NCI-H2081 treated with DMSO at 0.1 percent for 48 hours (cell line): ENCODE measurements at places on chromosomes 11 and 22.

GRCh38 chr11:106398502-106399075, 321.1 kb downstream of the AASDHPPT start:
- DNase-seq, result no peak

- no peak for DNase-seq
Observed at GRCh38 chr11:8601376-8602133, 7.5 kb upstream of the STK33 start.

DNA sequence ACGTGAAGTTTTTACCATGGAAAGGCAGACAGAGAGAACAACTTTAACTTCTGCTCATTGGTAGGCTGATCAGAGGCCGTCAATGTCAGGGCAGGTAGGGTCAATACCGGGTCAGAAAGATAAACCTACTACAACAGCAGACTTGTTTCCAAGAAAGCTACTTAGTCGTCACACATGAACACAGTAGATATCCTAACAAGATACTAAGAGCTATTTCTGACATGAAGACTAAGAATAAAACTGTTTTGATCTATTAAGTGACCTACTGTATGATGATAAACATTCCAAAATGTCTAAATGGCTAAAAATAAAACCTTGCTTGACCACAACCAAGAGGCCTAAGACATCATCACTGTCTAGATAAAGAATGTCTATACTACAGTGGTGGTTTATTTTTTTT, 231.3 kb downstream of the CADM1 start:
- DNase-seq, result no peak

DNA sequence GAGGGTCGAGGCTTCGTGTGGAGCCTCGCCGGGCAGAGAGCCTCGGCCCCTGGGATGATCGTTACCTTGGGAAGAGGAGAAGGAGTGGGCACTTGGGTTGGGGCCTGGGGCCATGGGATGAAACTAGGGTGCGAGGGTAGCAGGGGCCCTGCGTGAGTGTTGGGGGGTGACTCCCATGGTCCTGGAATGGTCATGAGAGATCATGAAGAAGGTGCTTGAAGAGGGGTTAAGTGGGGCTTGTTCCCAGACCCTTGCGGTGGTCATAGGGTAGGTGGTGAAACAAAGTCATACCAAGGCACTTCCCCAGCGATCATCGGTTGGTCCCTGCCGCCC, 284 bp downstream of the CCS start:
- DNase-seq, result no peak

DNA sequence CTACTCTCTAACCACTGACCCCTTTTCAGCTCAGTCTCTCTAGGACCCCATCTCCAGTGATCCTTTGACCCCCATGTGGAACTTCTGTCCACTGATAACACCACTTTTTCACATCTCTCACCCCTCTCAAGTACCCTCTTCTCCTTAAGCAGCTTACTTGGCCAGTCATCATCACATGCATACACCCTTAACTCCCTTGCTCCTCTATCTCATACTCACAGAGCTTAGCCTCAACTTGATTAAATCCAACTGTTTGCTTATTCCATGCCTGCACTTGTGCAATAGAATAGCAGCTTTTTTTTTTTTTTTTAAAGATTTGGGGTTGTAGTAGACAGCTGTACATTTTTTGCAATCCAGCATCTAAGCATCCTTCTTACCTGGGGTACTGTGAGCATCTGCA, 22.2 kb downstream of the AQP11 start:
- no peak for DNase-seq

GRCh38 chr11:71153005-71153390, 99.4 kb downstream of the SHANK2 start:
- no peak for DNase-seq

DNA sequence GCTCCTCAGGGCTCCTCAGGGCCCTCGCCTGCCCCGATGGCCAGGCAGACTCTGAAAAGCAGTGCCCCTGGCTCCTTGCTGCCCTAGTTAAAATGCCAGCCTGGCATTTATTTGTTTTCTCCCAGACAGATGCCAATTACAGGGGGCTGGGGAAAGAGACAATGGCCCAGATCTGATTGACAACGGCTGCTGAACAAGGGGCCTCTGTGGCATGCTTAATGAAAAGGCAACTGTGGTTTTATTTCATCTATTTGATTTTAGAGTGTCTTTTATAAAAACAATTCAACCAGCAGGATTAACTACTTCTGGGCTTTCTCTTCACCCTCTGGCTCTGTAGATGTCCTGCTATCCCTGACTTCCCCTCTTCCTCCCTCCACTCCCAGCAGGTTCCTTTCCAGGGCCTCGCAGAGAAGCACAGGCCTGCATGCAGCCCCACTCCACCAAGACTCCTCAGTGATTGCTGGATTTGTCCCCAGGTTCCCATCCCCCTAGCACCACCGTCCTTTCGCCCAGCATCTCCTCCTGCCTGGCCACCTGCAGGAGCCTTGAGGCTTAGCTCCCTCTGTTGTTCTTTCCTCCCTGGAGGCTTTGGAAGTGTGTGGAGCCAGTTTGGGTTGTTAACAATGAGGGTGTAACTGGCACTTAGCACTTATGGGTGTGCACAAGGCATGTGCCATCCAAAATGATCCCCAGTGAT, 171.1 kb downstream of the TENM4 start:
- no peak for DNase-seq

GRCh38 chr11:45150943-45151342, 4.5 kb downstream of the PRDM11 start:
- no peak for DNase-seq

- no peak for DNase-seq
Observed at GRCh38 chr11:1351278-1351937, 38.3 kb upstream of the BRSK2 start.

GRCh38 chr11:71428861-71429435, 19.2 kb downstream of the DHCR7 start:
- no peak for DNase-seq

- no peak for DNase-seq
Observed at GRCh38 chr11:102293873-102294601, 23.2 kb upstream of the BIRC3 start.

DNA sequence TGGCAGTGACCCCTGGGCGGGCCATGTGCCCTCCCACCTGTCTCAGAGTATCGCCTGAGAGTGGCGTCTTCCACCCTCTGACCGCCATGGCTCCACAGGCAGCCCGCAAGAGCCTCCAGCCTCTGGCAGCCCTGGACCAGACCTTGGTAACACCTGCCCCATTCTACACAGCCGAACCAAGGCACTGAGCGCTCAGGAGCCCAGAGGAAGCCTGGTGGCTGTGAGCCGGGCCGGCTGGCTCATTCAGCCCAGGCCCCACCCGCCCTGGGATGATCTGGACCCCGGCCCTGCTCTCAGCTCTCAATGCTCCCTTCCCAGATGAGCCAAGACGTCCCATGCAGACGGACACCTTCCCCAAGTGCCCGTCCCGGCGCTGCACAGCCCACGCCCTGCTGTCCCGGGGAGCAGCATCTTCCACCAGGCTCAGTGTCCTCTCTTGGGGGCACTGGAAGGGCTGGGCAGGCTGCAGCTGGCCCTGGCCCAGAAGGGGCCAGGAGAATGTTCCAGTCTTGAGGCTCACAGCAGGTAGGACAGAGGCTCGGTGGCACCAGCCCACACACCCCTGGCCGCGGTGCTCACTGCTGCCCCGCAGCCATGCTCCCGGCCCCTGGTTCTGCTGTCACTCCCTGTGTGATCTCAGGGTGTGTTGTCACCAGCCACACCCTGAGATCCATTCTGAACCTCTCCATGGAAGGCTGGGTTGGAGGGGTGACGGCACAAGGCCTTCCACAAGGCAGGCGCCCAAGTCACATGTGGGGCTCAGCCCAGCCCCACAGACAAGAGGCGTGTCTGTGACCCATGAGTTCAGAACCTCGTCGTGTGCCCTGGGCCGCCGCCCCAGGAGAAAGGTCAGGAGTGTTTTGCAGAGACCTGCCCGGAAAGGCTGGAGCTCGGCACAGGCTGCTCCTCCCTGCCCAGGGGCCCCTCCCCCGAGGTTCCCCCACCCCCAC, 24.2 kb upstream of the PPARA start:
- DNase-seq, result no peak

GRCh38 chr11:129423426-129423825, 47.8 kb downstream of the BARX2 start:
- DNase-seq, result no peak

DNA sequence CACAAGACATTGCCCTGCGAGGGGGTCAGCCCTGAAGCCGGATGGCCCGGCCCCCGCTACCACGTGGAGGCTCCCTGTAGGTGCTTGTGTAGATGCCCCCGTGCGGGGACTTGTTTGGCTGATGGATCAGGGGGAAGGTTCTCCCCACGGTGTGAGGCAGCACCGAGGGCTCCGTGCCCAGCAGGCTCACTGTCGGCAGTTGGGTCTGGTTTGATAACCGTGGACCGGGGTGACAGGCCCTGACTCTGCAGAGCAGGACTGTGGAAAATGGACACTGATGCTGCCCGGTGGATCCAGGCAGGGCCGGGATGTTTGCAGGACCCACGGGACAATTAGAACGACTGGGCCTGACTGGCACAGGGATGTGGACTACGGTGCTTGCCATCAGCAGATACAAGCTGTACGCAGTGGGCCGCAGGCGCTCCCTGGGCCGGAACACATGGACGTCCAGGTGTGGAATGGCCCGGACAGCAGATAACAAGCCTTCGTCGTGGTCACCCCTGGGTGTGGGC, 19.0 kb downstream of the KCNQ1 start:
- DNase-seq, result no peak

DNA sequence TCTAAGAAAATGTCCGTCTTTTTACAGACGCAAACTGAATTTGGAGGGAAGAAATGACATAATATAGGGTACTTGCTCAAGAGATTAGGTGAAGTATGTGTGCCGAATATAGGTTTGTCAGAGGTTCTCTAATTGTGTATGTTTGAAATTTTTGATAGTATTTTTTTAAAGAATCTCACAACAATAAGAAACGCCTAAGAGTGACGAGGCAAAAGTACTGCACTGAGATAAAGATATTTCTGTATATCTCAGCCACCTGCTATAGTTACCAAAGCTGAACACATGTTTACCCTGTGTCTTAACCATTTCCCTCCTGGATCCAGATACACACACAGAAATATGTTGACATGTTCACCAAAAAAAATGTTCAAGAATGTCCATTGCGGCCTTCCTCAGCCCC, 92.0 kb downstream of the PRMT3 start:
- no peak for DNase-seq

DNA sequence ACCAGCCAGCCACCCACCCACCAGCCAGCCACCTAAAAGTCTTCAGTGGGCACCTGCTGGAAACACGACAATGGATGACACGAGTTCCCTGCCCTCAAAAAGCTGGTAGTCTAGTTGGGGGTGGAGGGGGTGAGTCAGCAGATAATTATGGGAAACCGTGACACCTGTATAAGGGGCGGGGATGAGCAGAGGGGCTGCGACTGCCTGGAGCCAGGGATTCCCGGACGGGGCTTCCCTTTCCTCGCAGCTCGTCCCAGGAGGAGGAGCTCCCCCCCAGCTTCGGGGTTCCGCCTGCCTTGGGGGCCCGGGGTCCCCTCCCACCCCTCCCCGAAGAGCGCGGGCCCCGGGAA, 2.3 kb upstream of the RTN4RL2 start:
- no peak for DNase-seq

- DNase-seq, result no peak
Observed at GRCh38 chr22:36331912-36332622, 55.7 kb downstream of the MYH9 start.

GRCh38 chr11:128926437-128927107, 16.1 kb downstream of the TP53AIP1 start:
- no peak for DNase-seq

- no peak for DNase-seq
Observed at GRCh38 chr11:114928260-114928870, 250.0 kb downstream of the NXPE2 start.

- DNase-seq, result no peak
Observed at GRCh38 chr22:30891781-30892180, 76.8 kb downstream of the MORC2 start.

- DNase-seq, result no peak
Observed at GRCh38 chr11:44016546-44017442, 31.0 kb upstream of the ACCSL start.

DNA sequence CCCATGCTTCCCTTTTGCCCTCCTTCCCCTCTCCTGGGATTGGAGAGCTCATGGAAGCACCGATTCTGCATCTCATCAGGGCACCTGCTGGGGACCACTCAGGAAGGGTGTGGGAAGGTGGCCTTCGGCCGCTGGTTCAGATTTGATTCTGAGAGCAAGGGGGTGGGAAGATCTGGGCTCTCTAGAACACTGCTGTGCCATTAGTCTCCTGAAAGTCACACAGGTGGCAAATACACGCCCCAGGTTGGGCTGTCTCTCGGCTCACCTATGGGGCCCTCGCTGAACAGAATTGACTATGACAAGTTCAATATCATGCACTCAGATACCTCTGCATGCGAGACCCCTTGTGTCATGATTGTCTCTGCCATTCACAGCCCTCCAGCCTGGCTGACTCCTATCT, 12.8 kb upstream of the APOBEC3A start:
- no peak for DNase-seq

DNA sequence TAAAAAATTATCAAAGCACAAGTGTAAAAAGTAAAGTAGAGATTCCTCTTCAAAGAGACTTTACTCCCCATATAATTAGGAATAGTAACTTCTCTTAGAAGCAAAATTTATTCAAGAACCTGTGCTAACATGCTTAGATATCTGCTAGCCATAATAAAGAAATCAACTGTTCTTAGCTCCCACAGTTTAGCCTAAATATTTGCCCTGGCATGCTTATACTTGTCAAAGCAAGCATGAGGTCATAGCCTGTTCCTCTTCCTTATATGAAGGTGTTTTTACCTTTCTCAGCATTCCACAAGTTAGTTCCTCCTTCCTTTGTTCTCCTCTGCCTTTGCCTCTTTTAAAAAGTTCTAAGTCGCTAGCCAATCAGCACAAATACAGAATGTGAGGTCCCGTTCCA, 30.3 kb downstream of the RIC3 start:
- no peak for DNase-seq

DNA sequence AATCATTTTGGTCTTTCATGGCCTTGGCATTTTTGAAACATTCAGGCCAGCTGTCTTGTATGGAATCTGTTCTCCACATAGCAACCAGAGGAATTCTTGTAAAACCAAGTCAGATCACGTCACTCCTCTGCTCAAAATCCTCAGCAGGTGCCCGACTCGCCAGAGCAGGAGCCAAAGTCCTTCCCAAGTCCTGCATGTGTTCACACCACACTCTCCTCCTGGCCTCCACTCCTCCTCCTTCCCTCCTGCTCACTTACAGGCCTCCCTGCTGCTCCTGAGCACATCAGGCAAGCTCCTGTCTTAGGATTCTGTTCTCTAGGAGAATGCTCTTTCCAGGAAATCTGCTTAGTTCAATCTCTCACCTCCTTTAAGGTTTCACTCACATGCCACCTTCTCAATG, 6.9 kb upstream of the PSMC3 start:
- no peak for DNase-seq

DNA sequence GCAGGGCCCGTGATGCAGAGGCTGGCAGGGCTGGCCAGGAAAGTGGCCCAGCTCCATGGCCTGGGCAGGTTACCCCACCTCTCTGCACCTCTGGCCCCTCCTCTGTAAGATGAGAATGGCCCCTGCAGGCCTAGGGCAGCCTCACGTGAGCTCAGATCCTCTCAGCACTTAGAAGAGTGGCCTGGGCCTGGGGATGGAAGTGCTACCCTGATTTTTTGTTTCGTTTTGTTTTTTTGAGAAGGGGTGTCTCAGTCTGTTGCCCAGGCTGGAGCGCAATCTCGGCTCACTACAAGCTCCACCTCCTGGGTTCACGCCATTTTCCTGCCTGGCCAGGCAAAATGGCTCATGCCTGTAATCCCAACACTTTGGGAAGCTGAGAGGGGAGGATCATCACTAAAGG, 982 bp downstream of the APOBEC3H start:
- no peak for DNase-seq
